NCI-H460 (cell line): ENCODE measurements at places on chromosomes 5 and 9.

GRCh38 chr9:19229595-19230354, 718 bp upstream of the DENND4C start:
- DNase-seq: peak; percentile 38

- DNase-seq: no peak
Measured at GRCh38 chr5:23314827-23315226, 192.6 kb upstream of the PRDM9 start.

GRCh38 chr5:112023766-112024165, 266.8 kb upstream of the NREP start:
- DNase-seq: no peak

GRCh38 chr5:32074401-32074800, 99.7 kb downstream of the GOLPH3 start:
- DNase-seq: no peak

DNA sequence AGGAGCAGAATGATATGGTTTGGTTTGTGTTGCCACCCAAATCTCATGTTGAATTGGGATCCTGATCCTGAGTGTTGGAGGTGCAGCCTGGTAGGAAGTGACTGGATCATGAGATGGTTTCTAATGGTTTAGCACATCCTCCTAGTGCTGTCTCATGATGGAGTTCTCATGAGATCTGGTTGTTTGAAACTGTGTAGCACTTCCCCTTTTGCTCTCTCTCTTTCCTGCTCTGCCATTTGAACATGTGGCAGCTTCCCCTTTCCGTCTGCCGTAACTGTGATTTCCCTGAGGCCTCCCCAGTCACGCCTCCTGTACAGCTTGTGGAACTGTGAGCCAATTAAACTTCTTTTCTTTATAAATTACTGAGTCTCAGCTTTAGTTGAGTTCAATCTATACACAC, 756.8 kb upstream of the CDH6 start:
- no peak for DNase-seq

DNA sequence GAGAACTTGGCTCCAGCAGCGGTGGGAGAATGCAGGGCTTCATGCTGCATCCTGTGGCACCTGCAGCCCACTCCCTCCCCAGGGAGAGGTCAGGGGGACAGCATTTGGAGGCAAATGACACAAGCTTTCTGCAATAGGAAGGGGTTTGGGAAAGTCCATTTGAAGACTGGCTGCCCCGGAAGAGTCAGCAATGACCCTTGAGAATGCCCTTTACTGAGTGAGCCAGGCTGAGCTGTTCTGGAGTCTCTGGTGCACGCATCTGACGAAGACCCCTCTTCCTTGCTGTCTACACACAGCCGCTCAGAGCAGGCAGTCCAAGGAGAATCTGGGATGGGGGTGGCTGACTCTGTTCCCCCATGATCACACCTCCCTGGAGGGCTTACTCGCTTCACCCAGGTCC, 5.5 kb upstream of the NXNL2 start:
- no peak for DNase-seq

GRCh38 chr9:35254237-35254636, 92.4 kb downstream of the UNC13B start:
- no peak for DNase-seq

DNA sequence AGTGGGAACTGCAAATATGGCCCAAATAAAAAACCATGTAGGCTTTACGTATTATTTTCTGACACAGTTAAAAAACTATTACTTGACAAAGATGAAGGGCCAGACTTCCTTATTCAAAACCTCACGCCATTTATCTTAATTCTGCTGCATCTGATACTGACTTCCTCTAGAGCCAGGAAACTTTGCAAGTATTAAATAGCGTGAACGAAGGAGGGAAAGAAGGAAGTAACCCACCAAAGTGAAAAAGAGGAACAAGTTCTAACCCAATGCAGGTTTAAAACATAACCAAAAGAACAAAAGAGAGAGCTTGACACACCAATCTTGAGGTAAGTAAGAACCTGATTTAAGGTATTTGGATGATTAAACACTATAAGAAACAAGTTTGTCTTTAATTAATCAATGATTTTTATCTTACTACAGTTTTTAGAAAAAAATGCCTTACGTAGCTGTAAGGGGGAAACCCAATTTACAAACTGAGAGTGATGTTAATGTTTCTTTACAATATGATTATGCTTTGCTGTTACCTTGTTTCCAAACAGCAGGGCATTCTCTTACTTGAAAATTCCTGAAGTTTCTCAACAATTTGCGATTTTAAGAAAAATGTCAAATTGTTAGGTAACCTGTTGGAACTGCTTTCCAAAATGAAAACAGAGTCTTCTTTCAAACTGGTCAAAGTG, at the start of gene GAPT:
GAPT (plus strand) TSS at position 220 of the 677 bp plus-strand sequence. CDS start 3,102 bp downstream, outside the sequence.
- no peak for DNase-seq
